Esophagus mucosa (tissue), 1 donor: ENCODE measurements at places on chromosomes 5 and 9. TPM values are rescaled to one million over a fixed set of nuclear protein-coding genes. Genes with fewer than 3 reads are reported as not detected.

The PKD2L2 gene
- total RNA-seq, result not detected

The RLN2 gene
- total RNA-seq, result not detected

DNA sequence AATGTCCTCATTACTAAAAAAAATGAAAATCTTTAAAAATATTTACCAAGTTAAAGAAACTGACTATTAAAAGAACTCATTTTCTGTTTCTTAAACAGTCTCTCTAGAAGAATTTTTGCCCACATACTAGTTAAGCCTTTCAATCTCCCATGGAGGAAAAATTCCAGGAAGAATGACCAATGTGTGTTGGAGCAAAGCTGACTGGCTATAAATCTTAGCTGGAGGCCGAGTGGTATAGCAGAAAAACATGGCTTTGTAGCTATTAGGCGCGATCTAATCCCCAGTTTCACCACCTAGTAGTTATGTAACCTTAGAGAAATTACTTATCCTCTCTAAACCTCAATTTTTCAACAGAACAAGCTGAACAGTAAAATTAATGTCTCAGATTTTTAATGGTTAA is 135.5 kb upstream of the PRLR start:
- ATAC-seq, result no peak

GRCh38 chr5:82221020-82221419 is 57.1 kb downstream of the RPS23 start:
- ATAC-seq, result no peak

GRCh38 chr5:72314571-72315172 is 5.4 kb downstream of the MRPS27 start:
- ATAC-seq, result peak; percentile 36

DNA sequence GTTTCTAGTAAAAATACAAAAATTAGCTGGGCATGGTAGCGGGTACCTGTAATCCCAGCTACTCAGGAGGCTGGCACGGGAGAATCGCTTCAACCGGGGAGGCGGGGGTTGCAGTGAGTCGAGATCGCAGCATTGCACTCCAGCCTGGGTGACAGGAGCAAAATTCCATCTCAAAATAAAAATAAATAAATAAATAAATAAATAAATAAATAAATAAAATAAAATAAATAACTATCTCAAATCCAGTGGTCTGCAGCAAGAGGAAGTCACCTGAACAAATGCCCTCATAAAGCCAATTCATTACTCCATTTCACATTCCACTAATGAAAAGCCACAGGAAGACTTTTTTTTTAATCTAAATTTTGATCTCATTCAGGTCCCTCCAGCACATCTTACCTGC is 114.2 kb downstream of the EFNA5 start:
- no peak for ATAC-seq

GRCh38 chr5:104785097-104785496 is 1222.5 kb upstream of the NUDT12 start:
- no peak for ATAC-seq

- ATAC-seq, result no peak
These were observed 469.0 kb upstream of the BRINP1 start for GRCh38 chr9:119838210-119838609.

DNA sequence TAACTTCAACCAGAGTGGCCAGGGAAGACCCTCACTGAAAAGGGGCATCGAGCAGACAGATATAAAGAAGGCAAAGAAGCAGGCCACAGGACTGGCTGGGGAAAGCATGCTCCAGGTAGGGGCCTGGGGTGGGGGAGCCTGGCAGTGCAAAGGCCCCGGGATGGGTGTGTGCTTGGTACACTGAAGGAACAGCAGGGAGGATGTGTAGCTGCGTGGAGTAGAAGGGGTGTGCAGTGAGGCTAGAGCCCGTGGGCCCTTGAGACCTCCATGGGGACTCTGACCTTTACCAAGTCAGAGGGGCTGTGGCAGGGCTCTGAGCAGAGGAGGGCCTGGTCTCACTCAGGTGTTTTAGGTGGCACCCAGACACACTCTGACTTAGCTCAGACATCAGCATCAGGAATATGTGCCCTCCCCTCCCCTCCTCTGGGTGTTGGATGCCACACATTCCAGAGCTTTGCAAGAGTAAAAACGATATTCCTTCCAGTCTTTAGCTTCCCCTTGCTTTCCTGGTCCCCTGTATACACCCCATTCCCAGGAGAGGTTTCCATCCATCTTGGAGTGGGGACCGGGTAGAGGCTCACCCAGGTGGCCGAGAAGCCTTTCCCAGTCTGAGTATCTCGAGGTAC is 7.6 kb downstream of the TRIM7 start:
- no peak for ATAC-seq
